NCI-H1092 treated with DMSO at 0.1 percent for 48 hours (cell line): ENCODE measurements at places on chromosomes 7 and 10.
A peak's percentile ranks its signal among the peaks of the same experiment; 100 is the strongest.

DNA sequence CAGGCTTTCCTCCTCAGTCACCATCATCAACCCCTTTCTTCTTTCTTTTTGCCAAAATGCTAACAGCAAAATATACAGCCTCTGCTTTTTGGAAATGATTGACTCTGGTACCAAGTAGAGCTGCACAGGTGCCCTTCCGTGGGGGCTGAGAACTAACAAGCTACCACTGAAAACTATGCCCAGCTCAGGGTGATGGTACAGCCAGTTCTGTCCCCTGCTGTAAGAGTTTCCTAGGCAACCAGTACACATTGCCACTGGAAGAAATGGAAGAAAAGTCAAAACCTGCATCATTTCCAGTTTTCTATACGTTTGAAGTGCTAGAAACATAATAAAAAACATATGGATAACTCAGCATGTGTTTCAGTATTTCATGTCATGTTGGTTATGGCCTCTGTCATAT, 297.5 kb downstream of the PRKG1 start:
- DNase-seq: no peak

- no peak for DNase-seq
These were observed 94.2 kb downstream of the ARL5B start for GRCh38 chr10:18753312-18753895.

DNA sequence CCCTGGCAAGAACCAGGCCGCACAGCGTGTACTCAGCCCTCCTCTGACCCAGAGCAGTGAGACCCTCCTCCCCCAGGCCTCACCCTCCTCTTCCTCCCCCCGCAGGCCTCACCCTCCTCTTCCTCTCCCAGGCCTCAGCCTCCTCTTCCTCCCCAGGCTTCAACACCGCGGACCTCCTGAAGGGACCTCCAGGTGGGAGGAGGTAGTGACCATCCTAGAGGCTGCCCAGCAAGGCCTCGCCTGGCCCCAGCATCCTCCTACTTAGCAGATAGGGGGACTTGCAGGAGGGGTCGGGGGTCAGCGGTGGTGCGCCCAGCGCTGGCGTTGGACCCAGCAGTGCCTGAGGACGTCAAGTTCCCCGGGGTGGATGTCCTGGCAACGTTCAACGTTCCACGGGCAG, 270.8 kb downstream of the ELFN1 start:
- no peak for DNase-seq

- no peak for DNase-seq
These were observed 46.2 kb downstream of the GRK5 start for GRCh38 chr10:119253433-119254174.

- DNase-seq: peak; percentile 35
These were observed 261.3 kb downstream of the ELFN1 start for GRCh38 chr7:1931256-1931950.

- peak; percentile 58 for DNase-seq
These were observed 998.7 kb downstream of the LRMDA start for GRCh38 chr10:76430061-76430645.

DNA sequence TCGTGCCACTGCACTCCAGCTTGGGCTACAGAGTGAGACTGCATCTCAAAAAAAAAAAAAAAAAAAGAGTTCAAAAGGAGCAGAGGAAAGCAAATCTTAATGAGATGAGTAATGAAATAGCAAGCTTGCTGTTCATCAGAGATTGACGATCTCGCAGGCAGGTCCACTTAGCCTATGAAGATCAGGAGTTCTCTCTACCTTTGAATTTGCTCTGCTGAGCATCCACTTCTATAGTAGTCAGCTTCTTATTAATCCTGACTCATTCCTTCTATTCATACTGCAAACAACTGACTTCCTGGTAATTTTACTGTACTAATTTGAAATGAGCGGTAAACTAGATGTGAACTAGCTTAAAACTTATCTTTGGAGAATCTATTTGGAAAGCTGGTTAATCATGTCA, 1014.6 kb downstream of the GATA3 start:
- no peak for DNase-seq

GRCh38 chr7:153406486-153406872, 645.7 kb upstream of the DPP6 start:
- DNase-seq: no peak

DNA sequence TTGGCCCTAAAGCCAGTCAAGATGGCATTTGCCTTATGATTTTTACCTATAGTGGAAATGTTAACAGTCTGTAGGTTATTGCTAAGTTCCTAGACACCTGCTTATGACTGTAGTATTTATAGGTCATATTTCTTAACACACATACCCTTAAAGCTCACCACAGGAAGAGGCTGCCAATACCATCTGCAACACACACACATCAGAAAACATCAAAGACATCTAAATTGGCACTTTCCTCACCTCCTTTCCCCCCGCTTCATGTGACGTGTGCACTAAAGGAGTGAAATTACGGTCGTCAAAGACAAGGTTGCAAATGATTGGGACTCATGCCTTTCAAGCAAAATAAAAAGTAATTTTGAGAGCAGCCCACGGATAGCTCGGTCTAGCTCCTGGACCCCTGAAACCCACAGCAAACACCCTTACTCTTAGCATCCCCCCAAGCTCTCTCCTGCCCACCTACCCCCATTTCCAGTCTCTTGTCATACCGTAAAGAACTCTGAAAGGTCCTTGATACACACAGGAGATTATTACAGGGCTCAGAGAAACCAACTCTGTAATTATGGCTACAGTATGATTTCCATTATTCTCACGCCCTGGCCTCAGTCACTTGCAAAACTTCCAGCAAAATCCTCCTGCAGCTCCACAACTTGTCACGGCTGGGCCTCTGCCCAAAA, 90.5 kb downstream of the PLXNA4 start:
- no peak for DNase-seq

GRCh38 chr10:95335933-95336699, 45.3 kb upstream of the PDLIM1 start:
- DNase-seq: no peak

- DNase-seq: no peak
These were observed 166.6 kb upstream of the MKLN1 start for GRCh38 chr7:131161103-131161502.

DNA sequence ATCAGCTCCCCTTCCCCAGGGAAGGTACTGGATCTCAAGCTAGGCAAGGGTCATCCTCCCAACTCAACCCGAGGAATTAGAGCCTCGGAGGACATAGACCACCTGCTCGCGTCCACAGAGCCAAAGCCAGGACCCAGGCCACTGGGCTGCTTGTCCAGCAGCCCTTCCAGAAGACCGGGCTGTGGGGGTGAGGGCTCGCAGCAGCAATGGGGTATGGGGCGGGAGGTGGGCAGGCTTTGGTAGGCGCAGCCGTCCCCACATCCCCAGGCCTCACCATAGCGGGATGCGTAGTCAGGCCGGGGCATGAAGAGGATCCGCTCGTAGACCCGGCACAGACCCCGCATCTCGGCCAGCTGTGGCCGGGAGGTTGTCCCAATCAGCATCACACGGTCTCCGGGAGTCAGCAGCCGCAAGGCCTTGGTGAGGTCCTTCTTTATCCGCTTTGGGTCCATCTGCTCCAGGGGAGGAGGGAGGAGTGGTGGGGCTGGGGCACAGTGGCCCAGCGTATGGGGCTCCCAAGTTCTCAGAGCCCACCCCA, 5.0 kb upstream of the ASB10 start:
- DNase-seq: no peak

DNA sequence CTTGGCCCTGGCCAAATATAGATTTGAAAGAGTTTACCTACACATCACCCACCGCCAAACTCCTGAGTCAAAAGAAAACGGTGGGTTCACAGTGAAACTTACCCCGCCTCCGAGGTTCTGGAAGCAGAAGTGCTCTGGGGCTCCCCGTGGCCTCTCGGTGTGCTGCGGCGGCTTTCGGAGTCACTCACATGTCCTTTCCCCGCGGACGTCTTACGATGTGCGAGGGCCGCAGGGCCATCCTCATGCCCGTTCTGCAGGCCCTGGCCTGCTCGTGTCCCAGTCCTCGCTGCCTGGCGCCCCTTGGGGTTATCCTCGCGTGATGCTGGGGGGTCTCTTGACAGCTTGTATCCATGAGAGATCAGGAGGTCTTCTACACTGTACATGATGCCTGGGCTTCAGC, 12.0 kb downstream of the JCAD start:
- no peak for DNase-seq

GRCh38 chr7:70620333-70621055, 511.4 kb upstream of the GALNT17 start:
- DNase-seq: no peak

GRCh38 chr10:10967029-10967428, 50.6 kb upstream of the CELF2 start:
- no peak for DNase-seq

DNA sequence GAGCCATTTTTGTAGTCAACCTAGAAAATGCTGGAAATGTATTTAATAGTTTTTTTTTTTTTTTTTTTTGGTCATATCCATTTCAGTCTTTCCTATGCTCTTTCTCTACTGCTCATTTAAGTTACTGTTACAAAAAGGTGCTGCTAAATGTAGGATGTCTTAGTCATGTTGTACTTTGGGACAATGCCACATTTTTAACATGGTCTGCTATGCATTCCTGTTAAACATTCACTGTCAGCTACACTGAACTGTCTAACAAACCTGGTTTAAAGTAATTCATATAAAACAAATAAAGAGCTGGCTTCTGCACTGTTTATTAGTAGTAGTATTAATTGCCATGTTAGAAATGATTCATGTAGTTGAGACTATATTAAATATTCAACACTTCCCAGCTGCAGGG, 108.6 kb downstream of the NSUN6 start:
- DNase-seq: no peak

- no peak for DNase-seq
These were observed 18.3 kb upstream of the EFCAB10 start for GRCh38 chr7:105599551-105599950.
